ENCODE measurements at places on chromosomes 2 and 18.

- no peak for DNase-seq
Measured at GRCh38 chr2:170492010-170492409, 223.1 kb upstream of the SP5 start.

DNA sequence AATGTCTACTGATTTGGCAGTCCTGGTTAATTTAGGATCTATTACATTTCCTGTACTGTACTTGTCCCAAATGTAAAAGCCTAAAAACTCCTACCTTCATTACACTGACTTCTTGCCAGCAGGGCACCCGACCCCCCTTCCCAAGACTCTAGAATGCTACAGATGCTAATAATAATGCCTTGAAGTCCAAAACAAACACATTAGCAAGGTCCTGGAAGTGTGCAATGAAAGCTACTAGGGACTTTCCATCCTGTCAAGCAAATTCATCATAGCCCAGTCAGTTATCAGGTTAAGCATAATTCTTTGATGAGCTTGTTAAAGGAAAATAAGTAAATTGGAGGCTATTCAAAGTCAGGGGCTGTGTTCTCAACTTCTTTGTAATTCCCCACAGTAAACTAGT lies 115.3 kb upstream of the RBBP8 start:
- no peak for DNase-seq

DNA sequence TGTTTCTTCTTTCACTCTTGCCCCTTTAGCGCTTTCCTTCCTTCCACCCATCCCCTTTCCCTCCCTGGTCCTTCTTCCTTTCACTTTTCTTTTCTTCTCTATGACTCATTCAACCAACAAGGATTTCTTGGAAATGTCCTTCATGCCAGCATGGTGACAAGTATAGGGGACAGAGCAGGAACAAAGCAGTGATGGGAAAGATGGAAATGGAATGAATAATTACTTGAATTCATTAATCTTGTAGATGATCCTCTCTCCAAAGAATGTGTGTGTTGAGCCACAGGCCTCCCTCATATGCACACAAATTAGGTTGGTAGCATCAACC lies 1.5 kb downstream of the VAMP5 start:
- no peak for DNase-seq

DNA sequence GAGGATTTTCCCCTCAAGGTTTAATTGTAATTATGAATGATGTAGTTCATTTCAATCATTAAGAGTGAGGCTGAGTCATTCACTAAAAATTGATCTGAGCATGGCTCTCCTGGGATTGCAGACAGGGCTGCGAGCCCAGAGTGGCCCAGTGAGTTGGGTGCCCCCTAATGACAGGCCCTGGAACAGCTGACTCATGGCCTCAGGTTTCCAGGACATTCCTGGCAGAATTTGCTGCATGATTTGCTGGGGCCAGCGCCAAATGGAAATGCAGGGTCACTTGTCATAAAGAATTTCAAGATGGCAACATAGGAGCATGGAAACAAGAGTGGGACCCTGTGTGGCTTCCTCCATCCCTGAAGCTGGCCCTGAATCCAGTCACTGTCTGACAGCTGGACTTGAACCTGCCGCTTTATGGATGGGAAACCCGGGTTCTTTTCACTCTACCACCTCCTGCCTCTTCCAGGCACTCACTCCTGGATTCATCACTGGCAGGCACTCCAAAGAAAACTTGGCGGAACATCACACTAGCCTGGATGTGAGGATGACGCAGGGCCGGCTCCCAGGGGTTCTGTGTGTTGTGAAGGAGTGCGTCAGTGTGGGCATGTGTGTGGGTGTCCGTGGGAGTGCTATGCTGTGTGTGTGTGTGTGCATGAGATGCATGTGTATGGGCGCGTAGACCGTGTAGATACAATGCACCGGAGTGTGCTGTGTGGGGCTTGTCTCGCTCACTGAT lies 15.2 kb downstream of the OTOF start:
- peak; percentile 50 for DNase-seq

DNA sequence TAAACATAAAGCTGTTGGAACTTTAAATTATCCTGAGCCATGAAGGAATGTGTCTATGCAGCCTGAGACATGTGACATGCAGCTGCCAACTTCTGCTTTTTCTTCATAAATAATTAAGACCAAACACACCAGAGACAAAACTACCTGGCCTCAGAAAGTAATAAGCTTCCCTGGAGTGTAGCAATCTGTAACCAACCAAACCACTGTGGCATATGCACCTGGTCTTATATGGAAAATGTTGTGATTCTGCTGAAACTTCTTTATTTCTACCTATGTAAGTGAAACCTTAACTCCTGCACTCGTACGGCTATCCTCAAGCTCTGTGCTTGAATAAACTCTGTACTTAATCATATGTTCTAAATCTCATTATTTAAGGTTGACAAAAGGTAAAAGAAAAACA lies 515.0 kb downstream of the TMEM182 start:
- DNase-seq: no peak

DNA sequence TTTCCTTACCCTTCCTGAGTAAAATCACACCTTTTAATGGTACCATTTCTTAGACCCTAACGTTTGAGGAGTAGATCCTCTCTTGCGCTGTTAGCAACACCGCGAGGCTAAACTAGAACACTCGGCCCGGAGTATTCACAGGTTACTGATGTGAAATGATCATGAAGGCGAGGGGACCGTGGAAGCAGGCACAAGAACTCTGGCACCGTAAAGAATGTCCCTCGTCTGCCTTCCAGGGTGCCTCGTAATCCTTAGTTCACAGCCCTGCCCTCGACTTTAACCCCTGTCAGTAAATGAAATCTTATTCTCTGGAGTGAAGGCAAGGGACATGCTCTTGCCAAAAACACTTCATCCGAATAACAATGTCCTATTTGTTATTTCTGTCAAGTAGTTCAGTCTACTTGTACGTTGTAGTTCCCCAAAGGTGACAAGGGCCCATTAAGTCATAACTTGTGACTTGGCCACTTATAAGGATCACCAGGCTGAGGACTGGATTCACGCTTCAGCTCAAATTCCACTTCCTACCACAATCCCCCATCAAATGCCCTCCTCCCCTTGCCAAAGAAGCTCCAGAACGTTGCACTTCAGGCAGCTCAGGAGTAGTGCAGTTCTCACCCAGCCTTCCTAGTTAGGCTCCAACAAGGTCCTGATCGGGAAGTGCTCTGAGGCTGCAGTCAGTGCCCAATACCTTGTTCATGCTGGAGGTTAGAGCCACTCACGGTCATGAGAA lies 43.3 kb upstream of the ITM2C start:
- no peak for DNase-seq

GRCh38 chr2:62287899-62288880 lies 92.3 kb downstream of the B3GNT2 start:
- peak; percentile 98 for DNase-seq

- no peak for DNase-seq
Measured at GRCh38 chr2:56011624-56012023, 88.0 kb upstream of the EFEMP1 start.

DNA sequence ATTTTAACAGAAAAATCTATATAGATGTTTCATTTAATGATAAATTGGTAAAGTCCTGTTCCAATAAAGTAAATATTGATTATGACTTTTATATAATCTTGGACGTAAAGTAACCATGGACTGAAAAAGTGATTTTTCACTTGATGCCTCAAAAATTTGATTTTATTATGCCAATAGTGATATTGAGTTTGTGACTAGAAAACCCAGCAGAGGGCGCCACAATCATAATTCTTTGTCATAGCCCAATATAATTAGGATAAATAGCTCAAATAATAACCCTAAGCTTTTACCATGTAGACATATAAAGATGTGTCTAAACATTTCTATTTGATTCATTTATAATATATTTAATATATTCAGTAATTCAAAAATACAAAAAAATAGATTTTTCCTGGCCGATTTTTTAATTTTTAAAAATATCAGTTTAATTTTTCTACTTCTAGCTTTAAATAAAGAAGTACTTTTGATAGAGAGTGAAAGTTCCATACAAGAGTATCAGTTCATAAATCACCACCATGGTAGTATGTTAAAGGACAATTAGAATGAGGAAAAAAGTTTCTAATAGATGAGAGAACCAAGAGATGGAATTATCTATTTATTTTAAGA lies 30.7 kb downstream of the CAMKMT start:
- DNase-seq: peak; percentile 62

- DNase-seq: no peak
Measured at GRCh38 chr2:64526034-64526433, 1.9 kb downstream of the AFTPH start.

DNA sequence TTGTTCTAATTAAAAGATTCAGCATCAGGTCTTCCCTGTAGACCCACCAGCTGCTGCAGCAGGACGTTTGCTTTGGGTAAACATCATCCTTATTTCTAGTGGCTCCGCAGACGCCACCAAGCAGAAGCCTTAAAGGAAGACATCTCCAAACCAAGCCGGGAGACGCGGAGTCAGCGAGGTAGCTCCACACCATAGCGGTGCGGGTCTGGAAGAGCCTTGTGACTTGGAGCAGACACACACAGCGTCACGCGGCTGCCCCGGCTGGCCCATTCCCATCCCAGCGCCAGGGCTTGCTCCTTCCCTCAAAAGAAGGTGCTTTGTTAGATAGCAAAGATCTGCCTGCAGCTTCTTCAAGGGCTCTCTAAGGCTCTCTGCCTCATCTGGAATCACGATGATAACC lies 236.5 kb downstream of the GBX2 start:
- no peak for DNase-seq

GRCh38 chr2:187390891-187391290 lies 57.2 kb downstream of the CALCRL start:
- no peak for DNase-seq

DNA sequence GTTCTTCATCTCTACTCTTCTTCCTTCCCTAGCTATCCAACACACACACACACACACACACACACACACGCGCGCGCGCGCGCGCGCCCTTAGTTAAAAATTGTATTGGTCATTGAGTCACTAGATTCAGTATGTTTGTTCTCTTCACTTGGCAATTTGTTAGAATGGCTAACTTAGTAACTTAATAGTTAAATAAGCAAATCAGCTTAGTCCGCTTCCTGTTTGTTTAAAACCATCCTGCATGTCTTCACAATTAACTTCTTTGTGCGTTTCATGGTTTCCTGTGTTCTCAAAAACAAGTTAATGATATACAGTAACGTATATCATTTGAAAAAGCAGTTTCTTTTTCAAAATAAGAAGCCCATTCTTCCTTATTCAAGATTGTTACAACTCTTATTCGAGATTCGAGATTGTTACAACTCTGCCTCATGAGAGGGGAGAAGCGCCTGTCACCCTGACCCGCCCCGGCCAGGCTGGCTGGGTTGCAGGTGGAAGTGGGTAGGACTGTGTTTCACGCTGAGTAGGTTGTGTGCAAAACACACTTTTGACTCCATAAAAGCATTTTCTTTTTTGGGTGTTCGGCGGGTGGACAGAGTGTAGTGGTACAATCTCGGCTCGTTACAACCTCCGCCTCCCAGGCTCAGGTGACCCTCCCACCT lies 9.5 kb upstream of the CNNM3 start:
- no peak for DNase-seq

- DNase-seq: peak; percentile 40
Measured at GRCh38 chr2:70789304-70790135, 923 bp downstream of the FIGLA start.

DNA sequence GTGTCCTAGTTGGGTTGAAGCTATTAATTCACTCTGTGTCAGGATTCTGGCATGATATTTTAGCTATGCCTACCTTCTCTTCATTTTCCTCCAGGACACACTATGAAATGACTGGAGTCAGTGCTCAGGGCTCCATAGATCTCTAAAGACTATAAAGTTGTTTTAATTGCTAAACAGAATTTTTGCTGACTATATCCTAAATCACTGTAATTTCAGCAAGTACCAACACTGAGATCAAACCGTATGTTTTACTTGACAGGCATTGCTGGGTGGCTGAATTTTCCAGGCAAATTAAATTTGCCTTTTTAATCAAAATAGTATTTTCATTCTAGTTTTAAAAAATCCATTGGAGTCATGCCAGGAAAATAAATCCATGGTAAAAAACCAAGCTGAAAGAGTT lies 138.1 kb downstream of the LRP1B start:
- no peak for DNase-seq

DNA sequence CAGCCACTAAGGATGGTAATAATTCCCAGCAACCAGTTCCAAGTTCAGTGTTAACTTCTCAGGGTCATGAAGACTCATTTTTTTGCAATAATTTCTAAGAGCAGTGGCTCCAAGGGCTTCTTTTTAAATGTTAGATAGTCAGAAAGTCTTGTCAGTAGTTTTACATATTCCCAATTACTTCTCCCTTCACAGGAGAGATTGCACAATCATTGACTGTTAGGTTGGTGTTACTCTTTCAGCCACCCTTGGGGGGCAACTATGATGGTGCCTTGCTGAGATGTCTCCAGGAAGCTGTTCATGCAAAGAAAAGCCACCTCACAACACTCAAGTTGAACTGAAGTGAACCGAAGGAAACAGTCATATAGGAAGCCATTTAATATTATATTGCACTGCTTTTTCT lies 127.9 kb upstream of the DOCK10 start:
- DNase-seq: no peak

DNA sequence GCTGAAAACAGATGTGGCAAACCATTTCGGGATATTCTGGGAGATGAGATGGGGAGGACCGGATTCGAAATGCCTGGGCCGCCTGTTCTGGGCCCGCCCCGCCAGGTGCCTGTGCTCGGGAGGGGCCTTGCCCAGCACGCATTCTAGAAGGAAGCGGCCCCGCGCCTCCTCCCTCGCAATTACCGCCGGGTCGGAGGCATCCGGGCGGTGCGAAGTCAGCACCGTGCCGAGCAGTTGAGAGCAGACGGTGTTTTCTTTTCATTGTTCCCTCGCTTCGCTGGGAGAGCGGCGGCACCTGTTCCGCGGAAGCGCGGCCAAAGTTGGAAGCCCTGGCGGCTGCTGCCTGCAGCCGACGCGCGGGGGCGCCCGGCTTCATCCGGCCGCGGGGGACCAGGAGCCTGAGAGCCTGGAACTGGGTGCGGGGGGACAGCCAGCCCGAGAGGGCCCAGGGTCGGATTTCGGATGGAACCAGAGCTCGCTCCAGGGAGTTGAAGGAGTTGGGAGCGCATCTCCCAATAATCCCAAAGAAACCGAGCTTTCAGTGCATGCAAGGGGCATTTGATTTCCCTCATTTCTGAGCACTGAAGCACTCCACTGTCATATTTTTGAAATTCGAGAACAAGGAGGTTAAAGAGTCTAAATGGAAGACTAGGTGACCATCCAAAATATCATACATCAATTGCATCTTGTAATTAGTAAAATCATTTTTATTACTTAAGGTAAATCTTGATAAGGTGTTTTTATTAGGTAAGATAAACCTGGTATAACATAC lies 241.8 kb upstream of the RAB12 start:
- DNase-seq: no peak

GRCh38 chr2:110948027-110948674 lies 172.6 kb upstream of the BCL2L11 start:
- DNase-seq: peak; percentile 18

- DNase-seq: no peak
Measured at GRCh38 chr2:164910101-164910899, 45.0 kb downstream of the SLC38A11 start.

DNA sequence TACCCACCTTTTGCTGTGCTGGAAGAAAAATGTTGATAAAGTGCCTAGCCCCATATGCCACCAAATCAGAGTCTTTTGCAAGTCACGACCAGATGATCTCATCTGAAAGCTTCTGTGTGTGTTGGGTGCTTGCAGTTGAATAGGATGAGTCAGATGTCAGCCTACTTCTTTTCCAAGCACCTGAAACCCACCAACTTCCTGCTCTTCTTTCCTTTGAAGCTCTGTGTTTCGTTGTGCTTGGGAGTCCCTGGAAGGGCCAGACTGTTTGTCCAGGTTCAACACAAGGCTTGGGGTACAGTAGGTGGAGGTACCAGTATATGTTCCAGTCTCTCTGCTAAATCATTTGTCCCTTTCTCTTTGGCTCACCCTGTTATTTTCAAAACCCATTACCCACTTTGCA lies 36.8 kb upstream of the LCLAT1 start:
- no peak for DNase-seq

GRCh38 chr2:71646028-71646427 lies 192.7 kb downstream of the DYSF start:
- DNase-seq: no peak

All from COR-L47 (cell line).